ENCODE measurements at places on chromosomes 6 and 20. TPM values are rescaled to one million over a fixed set of nuclear protein-coding genes. Genes with fewer than 3 reads are reported as not detected.

WFDC12 gene
- not detected for total RNA-seq

ALDH5A1 gene
- 3.4 TPM for total RNA-seq

GRCh38 chr6:116764961-116765841 is at the start of gene FAM162B:
Gene FAM162B, minus strand, starts transcription at chr6:116765719. Its CDS starts 143 bp downstream, at chr6:116765576.
- DNase-seq: peak; percentile 48

GRCh38 chr6:107653861-107654394 is 164.0 kb downstream of the SOBP start:
- DNase-seq: no peak

DNA sequence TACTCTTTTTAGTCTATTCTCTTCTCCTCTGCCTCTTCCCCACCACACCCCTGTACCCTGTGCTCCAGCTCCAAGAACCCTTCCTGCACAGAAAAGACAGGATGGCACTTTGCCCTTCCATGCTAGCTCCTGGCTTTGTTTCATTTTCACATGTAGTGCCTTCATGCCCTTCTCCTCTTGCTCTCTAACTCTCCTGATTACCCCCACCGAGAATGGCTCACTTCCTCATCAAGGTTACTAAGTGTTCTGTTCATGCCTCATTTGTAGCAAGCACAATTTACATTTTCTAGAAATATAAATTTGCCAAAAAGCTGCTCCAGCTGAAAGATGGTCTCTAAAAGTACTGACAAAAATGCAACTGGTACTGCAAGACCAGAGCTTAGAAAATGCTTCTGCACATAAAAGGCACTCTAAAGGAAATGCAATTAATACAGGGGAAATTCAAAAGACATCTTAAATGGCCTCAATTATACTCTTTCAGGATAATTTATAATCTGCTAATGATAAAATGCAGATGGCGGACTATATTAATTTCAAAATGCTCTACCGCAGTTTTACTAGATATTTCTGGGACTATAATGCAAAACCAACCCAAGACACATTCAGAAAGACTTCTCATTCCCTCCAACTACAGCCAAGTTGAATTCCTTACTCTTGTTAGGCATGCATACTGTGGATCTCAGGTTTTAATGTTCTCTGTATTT is 570.2 kb downstream of the PRKN start:
- no peak for DNase-seq

GRCh38 chr6:116218172-116218633 is 35.7 kb downstream of the TSPYL4 start:
- no peak for DNase-seq

DNA sequence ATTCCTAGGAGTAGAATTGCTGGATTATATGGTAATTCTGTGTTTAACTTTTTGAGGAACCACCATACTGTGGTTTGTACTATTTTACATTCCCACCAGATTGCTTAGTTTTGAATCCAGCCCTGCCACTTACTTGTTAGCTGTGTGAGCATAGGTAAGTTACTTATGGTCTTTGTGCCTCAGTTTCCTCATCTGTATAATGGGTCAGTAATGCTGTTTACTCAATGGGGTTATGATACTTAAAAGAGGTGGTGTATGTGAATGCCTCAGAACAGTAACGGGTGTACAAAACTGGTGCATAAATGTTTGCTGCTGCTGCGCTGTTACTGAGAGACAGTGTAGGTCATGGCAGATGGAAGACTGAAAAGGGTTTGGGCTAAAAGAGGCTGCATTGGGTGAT is 239.3 kb downstream of the NRN1 start:
- no peak for DNase-seq

DNA sequence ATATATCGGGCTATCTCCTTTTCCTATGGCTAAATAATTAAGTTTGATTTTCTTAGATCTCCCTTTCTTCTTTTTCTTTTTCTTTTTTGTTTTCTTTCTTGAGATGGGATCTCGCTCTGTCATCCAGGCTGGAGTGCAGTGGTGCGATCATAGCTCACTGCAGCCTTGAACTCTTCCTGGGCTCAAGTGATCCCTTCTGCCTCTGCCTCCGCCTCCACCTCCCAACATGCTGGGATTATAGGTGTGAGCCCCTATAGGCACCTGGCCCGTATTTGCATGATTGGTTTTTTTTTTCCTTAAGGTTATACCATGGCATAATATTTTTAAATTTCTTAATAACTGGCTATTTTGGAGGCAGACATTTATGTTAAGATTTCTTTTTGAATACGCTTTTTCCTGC is 106.3 kb downstream of the SCAF8 start:
- DNase-seq: no peak

Measured in Daoy (cell line).